Activated CD4-positive, alpha-beta T cell treated with anti-CD3 and anti-CD28 coated beads for 36 hours (primary cell): ENCODE measurements at places on chromosomes 3 and 15. TPM values are rescaled to one million over a fixed set of nuclear protein-coding genes. Genes with fewer than 3 reads are reported as not detected.

Gene CKMT1A
- total RNA-seq, result 0.27 TPM

Gene SKOR1
- 0.16 TPM for total RNA-seq

Gene CPB1
- total RNA-seq, result not detected

Gene SERPINI1
- total RNA-seq, result 1.2 TPM

Gene ADAMTS17
- 0.49 TPM for total RNA-seq

Gene PCBP4
- 12.5 TPM for total RNA-seq

Gene SLC38A3
- 0.12 TPM for total RNA-seq

Gene PFN2
- total RNA-seq, result 4.3 TPM

Gene ADPRH
- total RNA-seq, result 3.5 TPM

Gene PLS1
- 5.1 TPM for total RNA-seq

Gene LRRC31
- not detected for total RNA-seq

DNA sequence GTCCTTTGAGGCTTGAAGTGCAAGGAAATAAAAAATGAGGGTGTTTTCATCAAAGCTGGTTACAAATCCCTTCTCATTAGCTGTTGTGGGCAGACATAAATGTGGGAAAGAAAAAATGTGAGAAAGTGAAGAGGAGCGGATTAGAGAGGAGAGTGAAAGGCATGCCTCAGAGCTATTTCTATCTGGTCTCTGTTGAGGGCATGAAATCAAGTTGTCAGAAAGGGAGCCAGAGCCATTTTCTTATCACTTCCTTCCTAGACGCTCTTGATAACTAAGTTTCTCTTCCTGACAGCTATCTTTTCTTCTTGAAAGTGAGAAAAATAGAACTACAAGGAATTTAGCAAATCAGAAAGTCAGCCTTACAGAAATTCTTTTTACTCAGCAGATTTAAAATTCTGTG, 20.8 kb upstream of the CAPN3 start:
- no peak for DNase-seq
- no peak overlapping the region for H3K4me3 ChIP-seq
- H3K27ac ChIP-seq, result no peak overlapping the region
- H3K4me1 ChIP-seq, result no peaks in the 10 kb centered on the region
- peaks cover 21% of the 10 kb centered on the region for H3K36me3 ChIP-seq
- H3K27me3 ChIP-seq, result no peaks in the 10 kb centered on the region

DNA sequence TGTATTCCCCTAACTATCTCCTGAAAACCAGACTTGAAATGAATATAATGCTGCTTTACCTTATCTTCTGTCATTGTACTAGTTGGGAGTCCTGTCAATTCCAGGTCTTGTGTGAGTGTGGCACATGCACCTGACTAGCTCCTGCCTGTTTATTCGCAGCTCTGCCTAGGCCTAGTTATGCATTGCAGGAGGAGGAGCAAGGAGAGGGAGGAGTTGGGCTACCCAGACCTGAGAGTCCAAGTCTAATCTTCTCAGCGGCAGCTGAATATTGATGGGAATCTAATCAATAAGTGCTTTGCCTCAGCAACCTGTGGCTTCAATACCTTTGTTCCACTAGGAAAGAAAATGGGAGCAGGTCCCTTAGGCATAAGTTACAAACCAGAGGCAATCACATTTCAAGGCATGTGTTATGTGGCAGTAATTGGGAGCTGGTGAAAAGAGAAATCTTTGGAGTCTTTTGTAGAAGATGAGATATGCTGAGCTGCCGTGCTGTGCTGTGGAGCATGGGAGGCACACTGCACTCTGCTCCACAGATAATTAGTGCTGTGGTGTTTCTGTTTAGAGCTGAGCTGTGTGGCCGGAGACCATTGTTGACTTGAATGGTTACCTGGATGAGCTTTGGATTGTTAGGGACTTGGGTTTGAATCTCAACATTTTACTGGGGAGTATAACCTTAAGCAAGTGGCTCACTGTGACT, at the start of gene SLC2A2:
Gene SLC2A2 (minus strand): TSS at position 124 of the 697 bp plus-strand sequence. CDS start 50 bp downstream, at position 74.
- H3K36me3 ChIP-seq, result no peaks in the 10 kb centered on the region
- no peak for DNase-seq
- H3K4me1 ChIP-seq, result peaks cover 2% of the 10 kb centered on the region

- H3K4me1 ChIP-seq, result no peaks in the 10 kb centered on the region
- no peak overlapping the region for H3K27ac ChIP-seq
- H3K36me3 ChIP-seq, result peaks cover 5% of the 10 kb centered on the region
- no peak overlapping the region for H3K4me3 ChIP-seq
- no peaks in the 10 kb centered on the region for H3K27me3 ChIP-seq
These were observed 21.8 kb downstream of the METTL6 start for GRCh38 chr3:15405448-15406050.

GRCh38 chr3:78634316-78634715, 1133.5 kb downstream of the ROBO1 start:
- no peaks in the 10 kb centered on the region for H3K4me1 ChIP-seq
- no peak overlapping the region for H3K27ac ChIP-seq
- H3K27me3 ChIP-seq, result no peaks in the 10 kb centered on the region
- DNase-seq, result no peak
- H3K36me3 ChIP-seq, result no peaks in the 10 kb centered on the region

GRCh38 chr15:88334436-88334835, 77.9 kb upstream of the NTRK3 start:
- no peak overlapping the region for H3K4me3 ChIP-seq
- DNase-seq, result no peak
- H3K4me1 ChIP-seq, result no peaks in the 10 kb centered on the region
- H3K27me3 ChIP-seq, result peaks cover 6% of the 10 kb centered on the region
- H3K27ac ChIP-seq, result no peak overlapping the region

DNA sequence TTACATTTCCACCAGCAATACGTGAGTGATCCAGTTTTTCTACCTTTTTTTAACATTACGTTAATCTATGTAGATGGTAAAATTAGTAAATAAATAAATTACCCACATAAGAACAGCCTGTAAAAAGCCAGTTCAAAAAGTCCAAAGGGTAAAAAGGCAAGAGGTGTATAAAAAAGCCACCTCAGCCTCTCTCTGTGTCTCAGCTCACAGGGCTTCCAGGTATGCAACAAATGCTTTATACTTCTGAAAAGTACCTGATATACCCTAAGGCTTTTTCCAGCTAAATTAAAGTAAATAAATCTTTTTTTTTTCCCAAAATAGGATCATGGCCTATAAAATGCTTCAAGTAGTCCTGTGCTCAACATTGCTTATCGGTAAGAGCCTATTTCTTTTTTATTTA, at the start of gene C3orf85:
Gene C3orf85 (plus strand): TSS at position 197 of the 400 bp plus-strand sequence. CDS start 129 bp downstream, at position 326.
- H3K27ac ChIP-seq, result no peak within 1 kb of the TSS
- no peak for DNase-seq
- H3K36me3 ChIP-seq, result no peaks in the 10 kb centered on the region
- H3K4me3 ChIP-seq, result no peak within 1 kb of the TSS
- H3K4me1 ChIP-seq, result no peaks in the 10 kb centered on the region
- H3K27me3 ChIP-seq, result peaks cover 2% of the 10 kb centered on the region

DNA sequence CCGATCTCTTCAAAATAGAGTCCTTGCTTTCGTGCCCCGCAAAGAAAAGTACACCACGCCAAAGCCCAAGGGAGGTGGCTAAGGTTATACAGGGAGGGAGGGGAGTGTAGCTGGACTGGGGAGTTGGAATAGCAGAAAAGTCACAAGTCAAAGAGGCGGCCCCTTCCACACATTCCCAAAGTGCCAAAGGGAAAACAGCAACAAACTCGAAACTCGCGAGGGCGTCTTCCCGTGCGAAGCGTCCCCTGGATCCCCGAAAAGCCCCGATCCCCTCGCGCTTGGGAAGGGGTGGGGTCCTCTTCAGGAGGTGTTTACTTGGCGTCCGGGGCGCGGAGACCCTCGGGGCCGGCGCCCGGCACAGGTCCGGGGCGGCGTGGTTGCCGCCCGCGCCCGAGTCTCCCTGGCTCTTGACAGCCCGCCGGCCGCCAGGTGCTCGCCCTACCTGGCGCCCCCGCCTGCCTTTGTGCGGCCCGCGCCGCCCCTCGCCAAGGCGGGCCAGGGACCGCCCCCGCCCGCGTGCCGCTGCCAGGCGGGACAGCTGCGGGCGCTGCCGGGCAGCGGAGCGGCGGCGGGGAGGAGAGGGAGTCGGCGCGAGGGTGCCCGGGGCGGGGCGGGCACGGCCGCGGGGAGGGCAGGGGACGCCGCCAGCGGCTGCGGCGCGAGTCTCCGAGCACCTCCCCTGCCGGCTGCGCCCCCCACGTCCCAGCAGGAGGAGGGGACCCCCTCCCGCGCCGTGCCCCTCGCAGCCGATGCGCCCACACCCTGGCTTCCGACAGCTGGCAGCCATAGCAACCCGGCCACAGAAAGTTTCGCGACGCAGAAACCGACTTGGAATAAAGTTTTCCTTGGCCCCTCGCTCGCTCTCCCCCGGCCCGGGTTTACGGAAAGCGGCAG, 966 bp downstream of the MYO1E start:
- peak overlapping the region; percentile 78 for H3K4me3 ChIP-seq
- H3K27ac ChIP-seq, result peak overlapping the region; percentile 59
- H3K4me1 ChIP-seq, result peaks cover 14% of the 10 kb centered on the region

- H3K4me3 ChIP-seq, result no peak overlapping the region
- no peak overlapping the region for H3K27ac ChIP-seq
- no peaks in the 10 kb centered on the region for H3K36me3 ChIP-seq
- DNase-seq, result no peak
These were observed 404.6 kb downstream of the SI start for GRCh38 chr3:164673738-164674137.

DNA sequence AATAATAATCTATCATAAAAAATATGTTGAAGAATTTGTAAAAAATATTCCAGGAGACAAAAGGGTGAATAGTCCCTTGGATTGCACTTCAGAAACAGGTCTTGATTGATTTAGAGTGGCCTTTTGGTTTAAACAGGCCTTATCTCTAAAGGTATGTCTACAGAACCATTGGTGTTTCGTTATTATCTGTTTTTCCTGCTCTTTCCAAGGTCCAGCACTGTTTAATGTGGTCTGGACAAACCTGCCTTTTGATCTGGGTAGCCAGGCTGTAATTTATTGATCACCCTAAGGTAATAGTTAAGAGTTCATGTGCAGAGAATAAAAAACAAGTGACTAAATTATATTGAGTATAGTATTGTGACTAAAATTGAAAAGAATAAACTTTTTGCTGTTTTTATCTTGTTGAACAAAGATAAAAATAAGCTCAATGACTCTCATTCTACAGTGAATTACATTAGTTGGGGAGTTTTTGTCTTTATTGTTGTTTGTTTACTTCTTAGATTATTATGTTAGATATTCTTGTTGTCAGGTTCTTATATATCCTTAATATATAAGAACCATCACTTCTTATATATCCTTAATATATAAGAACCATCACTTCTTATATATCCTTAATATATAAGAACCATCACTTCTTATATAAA, 25.1 kb downstream of the SLC2A2 start:
- no peak overlapping the region for H3K4me3 ChIP-seq
- H3K36me3 ChIP-seq, result no peaks in the 10 kb centered on the region
- no peak for DNase-seq
- H3K4me1 ChIP-seq, result peaks cover 6% of the 10 kb centered on the region
- no peak overlapping the region for H3K27ac ChIP-seq
- no peaks in the 10 kb centered on the region for H3K27me3 ChIP-seq

DNA sequence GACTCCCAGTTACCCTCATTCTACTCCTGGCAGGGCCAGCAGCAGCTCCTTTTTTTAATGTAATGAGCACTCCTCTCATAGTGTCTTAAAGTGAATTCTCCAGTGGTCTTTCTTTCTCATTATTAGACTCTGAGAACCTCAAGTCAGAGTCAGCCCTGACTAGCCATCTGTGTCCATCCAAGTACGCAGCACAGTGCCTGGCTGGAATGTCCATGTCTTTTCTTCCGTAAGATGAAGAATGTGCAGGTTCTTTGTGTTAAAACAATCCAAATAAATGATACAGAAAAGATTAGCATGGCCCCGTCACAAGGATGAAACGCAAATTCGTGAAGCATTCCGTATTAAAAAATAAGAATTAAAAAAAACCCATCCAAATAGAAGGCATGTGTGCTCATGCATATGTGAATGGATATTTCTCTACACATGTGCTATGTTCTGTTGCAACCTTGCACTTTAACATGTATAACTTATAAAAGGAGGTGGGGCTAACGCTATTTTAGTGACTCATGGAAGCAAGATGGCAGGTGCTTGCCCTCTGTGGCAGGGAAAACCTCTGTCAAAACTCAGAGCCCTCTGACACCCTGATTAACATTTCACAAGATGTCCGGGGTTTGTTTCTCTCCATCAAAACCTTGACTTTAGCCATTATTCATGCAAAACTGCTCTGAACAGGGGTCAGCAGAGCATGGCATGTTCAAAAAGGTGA, 170.7 kb upstream of the TOPAZ1 start:
- H3K36me3 ChIP-seq, result no peaks in the 10 kb centered on the region
- no peak overlapping the region for H3K27ac ChIP-seq
- no peaks in the 10 kb centered on the region for H3K4me1 ChIP-seq
- H3K27me3 ChIP-seq, result peaks cover 5% of the 10 kb centered on the region
- DNase-seq, result no peak

GRCh38 chr3:19221081-19221480, 72.8 kb downstream of the KCNH8 start:
- H3K27ac ChIP-seq, result no peak overlapping the region
- no peaks in the 10 kb centered on the region for H3K27me3 ChIP-seq
- no peak overlapping the region for H3K4me3 ChIP-seq
- no peak for DNase-seq
- H3K4me1 ChIP-seq, result no peaks in the 10 kb centered on the region
- no peaks in the 10 kb centered on the region for H3K36me3 ChIP-seq

GRCh38 chr3:41317718-41318117, 118.4 kb downstream of the CTNNB1 start:
- H3K27ac ChIP-seq, result no peak overlapping the region
- no peak for DNase-seq
- no peaks in the 10 kb centered on the region for H3K27me3 ChIP-seq
- H3K36me3 ChIP-seq, result no peaks in the 10 kb centered on the region

DNA sequence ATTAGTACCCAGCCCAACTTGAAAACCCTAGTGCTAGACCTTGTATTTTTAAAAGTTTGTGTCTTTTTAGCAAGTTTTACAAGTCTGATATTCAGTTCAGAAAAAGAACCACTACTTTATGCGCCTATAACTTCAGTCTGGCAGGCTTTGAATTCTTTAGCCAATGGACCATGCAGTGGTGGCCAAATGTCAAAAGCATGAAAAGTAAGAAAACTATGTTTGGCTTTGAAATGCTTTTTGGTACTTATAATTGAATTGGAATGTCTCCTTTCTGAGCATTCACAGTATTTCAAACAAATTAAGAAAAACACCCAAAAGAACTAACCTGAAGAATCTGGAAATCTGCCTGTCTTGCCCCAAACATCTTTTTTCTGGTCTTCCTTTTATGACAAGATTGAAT, 12.8 kb downstream of the WDR48 start:
- peak overlapping the region; percentile 27 for H3K27ac ChIP-seq
- peaks cover 28% of the 10 kb centered on the region for H3K4me1 ChIP-seq
- no peaks in the 10 kb centered on the region for H3K27me3 ChIP-seq

DNA sequence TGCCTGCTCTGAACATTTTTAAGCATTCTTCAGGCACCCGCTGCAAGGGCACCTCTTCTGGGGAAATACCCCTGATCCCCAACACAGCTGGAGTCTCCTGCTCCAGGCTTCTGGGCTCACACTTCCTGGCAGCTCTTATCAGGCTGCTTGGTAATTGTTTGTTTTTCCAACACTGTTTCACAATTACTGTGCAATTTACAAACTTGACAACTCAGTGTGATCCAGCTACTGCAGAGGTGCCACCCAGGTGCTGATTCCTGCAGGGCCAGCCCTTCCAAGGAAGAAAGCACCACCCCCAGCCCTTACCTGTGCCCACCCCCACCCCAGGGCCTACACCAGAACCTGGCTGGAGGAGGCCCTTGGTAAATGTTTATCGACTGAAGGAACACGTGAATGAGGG, 66.5 kb downstream of the MAGEF1 start:
- H3K27ac ChIP-seq, result no peak overlapping the region
- no peak overlapping the region for H3K4me3 ChIP-seq
- DNase-seq, result no peak
- H3K4me1 ChIP-seq, result no peaks in the 10 kb centered on the region

GRCh38 chr3:31064021-31064420, 169.6 kb upstream of the GADL1 start:
- H3K4me3 ChIP-seq, result no peak overlapping the region

- H3K36me3 ChIP-seq, result no peaks in the 10 kb centered on the region
- peaks cover 21% of the 10 kb centered on the region for H3K27me3 ChIP-seq
- no peak overlapping the region for H3K27ac ChIP-seq
These were observed 57.4 kb upstream of the PPARG start for GRCh38 chr3:12231431-12231830.
